ENCODE measurements at places on chromosomes 2 and 18. TPM values are rescaled to one million over a fixed set of nuclear protein-coding genes. Genes with fewer than 3 reads are reported as not detected.

Gene TRIM54
- total RNA-seq: 0.44 TPM

Gene KCNK3
- 1.4 TPM for total RNA-seq

Gene LGALSL
- total RNA-seq: 14.5 TPM

Gene SKA1
- 12.2 TPM for total RNA-seq

Gene ALPP
- 0.37 TPM for total RNA-seq

Gene PRSS56
- total RNA-seq: 0.16 TPM

Gene CDH20
- total RNA-seq: not detected

Gene PLGLB1
- total RNA-seq: 0.76 TPM

Gene SCN7A
- not detected for total RNA-seq

Gene COA5
- total RNA-seq: 15.3 TPM

Gene ONECUT2
- 0.59 TPM for total RNA-seq

Gene EFR3B
- total RNA-seq: 17.9 TPM

Gene ANO7
- 2.1 TPM for total RNA-seq

Gene ST8SIA3
- not detected for total RNA-seq

Gene SIX3
- 0.41 TPM for total RNA-seq

Gene GPR45
- not detected for total RNA-seq

Gene ATOH8
- total RNA-seq: 4.5 TPM

Gene ERMN
- not detected for total RNA-seq

Gene SPEG
- 6.7 TPM for total RNA-seq

Gene SCYGR4
- not detected for total RNA-seq

Gene AFF3
- 0.06 TPM for total RNA-seq

Gene C2orf72
- total RNA-seq: 6.5 TPM

Gene IL36RN
- 0.13 TPM for total RNA-seq

Gene HOXD1
- total RNA-seq: 0.28 TPM

Gene DSC2
- 1.5 TPM for total RNA-seq

Gene IL1R1
- total RNA-seq: 34.5 TPM

Gene SUMO1
- 182 TPM for total RNA-seq

Gene CCDC121
- total RNA-seq: 4.1 TPM

Gene DNAH7
- 0.93 TPM for total RNA-seq

Gene HNRNPA3
- 370 TPM for total RNA-seq

Gene TXNDC2
- 0.38 TPM for total RNA-seq

Gene SPDYA
- 0.15 TPM for total RNA-seq

Gene UGT1A8
- not detected for total RNA-seq

Gene ALK
- not detected for total RNA-seq

Gene AGXT
- not detected for total RNA-seq

Gene RGPD5
- 8.0 TPM for total RNA-seq

Gene AGBL5
- total RNA-seq: 30.8 TPM

Gene FOXD4L1
- total RNA-seq: 0.31 TPM

Gene MALT1
- 11.8 TPM for total RNA-seq

Gene FABP1
- not detected for total RNA-seq

Gene PER2
- 4.5 TPM for total RNA-seq

Gene MC5R
- total RNA-seq: not detected

Gene NDC80
- total RNA-seq: 16.5 TPM

Gene GDF7
- 0.05 TPM for total RNA-seq

Gene SERPINB5
- total RNA-seq: 0.13 TPM

Measured in A549 treated with DMSO at 1 μM for 4 hours (cell line).